Right ventricle myocardium superior (tissue), 1 donor: ENCODE measurements at places on chromosomes 4 and X. TPM values are rescaled to one million over a fixed set of nuclear protein-coding genes. Genes with fewer than 3 reads are reported as not detected.

Gene FGB
- 0.51 TPM for total RNA-seq

Gene GRPR
- 0.13 TPM for total RNA-seq

Gene MMRN1
- total RNA-seq: 2.3 TPM

Gene HEPH
- total RNA-seq: 8.8 TPM

Gene BEX1
- 0.97 TPM for total RNA-seq

Gene FLNA
- total RNA-seq: 216 TPM

Gene PRPS2
- 5.4 TPM for total RNA-seq

Gene MAGEA9B
- not detected for total RNA-seq

Gene EGFL6
- total RNA-seq: not detected

Gene ADH7
- total RNA-seq: not detected

Gene CC2D2A
- 6.7 TPM for total RNA-seq

Gene SH3RF1
- 8.3 TPM for total RNA-seq

Gene DCAF12L1
- not detected for total RNA-seq

Gene EDA
- 11.1 TPM for total RNA-seq

Gene PDK3
- total RNA-seq: 5.1 TPM

Gene MUC7
- total RNA-seq: not detected

Gene WDR13
- 173 TPM for total RNA-seq

Gene RBM47
- total RNA-seq: 2.4 TPM

Gene EIF2S3
- total RNA-seq: 64.4 TPM

Gene CDS1
- total RNA-seq: 0.19 TPM

Gene TMPRSS11E
- not detected for total RNA-seq

Gene GNRHR
- not detected for total RNA-seq

Gene RIBC1
- 0.38 TPM for total RNA-seq
